ENCODE measurements at places on chromosomes 6 and 20.

GRCh38 chr6:130967502-130968445 lies 95.3 kb downstream of the EPB41L2 start:
- no peak for DNase-seq

DNA sequence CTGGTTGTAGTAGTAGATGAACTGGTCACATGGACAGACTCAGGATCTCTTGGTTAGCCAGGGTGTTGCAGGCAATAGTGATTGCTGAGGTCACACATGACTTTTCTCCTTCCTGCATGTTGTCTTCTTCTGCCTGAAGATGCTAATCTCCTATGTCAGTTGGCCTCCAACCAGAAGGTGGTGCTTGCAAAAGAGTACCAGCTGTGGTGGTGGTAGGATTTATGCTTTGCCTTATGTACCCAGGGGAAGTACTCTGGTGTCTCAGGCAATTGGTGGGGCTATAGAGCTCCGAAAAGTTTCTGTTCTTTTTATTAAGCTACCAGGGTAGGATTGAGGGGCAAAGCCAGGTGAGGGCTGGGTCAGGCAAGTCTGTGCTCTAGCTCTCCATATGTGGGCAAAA lies 98.5 kb downstream of the CARMIL1 start:
- no peak for DNase-seq

- no peak for DNase-seq
Measured at GRCh38 chr6:156828280-156828703, 51.1 kb downstream of the ARID1B start.

DNA sequence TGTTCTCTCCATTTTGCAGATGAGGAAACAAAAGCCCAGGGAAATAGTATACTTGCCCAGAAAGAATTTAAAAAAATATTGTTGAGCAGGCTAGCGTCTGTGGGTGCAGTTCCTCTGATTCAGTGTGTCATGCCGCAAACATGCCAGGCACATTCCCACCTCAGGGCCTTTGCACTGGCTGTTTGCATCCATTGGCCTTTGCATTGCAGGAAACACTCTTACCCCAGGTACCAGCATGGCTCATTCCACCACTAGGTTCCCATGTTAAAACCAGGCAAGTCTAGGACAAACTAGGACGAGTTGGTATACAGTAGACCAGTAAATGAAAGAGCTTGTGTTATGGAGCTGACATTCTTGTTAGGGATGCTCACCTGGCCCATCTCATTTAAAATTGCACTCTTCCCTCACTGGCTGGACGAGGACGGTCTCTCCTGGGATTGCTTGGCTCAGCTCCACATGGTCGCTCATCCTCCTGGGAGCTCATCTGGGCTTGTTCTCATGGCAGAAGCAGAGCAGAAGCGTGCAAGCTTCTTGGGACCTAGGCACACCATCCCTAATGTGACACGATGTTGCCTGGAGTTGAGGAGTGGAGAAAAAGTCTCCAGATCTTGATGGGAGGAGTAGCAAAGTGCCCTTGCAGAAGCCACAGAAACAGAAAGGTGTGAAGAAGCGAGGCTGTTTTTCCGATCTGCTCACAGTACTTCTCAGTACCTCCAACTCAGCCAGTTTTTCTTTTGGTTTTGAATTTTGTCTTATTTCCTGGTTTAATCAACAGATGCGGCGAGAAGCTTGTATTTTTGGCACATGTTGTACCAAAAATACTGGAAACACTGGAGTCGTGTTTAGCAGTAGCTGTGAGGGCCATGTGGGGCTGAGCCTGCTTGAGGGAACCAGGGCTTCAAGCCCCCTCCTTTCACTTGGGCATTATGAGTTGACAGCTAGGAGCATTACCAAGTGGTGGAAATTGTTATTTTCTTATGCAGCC lies 13.9 kb downstream of the ZNF831 start:
- DNase-seq: no peak

- no peak for DNase-seq
Measured at GRCh38 chr6:2793534-2794151, 28.4 kb downstream of the WRNIP1 start.

- DNase-seq: no peak
Measured at GRCh38 chr6:153801917-153802316, 237.1 kb upstream of the OPRM1 start.

- no peak for DNase-seq
Measured at GRCh38 chr20:21126581-21126870, 644 bp downstream of the KIZ start.

GRCh38 chr20:4152696-4153235 lies 137.4 kb upstream of the RNF24 start:
- DNase-seq: no peak

DNA sequence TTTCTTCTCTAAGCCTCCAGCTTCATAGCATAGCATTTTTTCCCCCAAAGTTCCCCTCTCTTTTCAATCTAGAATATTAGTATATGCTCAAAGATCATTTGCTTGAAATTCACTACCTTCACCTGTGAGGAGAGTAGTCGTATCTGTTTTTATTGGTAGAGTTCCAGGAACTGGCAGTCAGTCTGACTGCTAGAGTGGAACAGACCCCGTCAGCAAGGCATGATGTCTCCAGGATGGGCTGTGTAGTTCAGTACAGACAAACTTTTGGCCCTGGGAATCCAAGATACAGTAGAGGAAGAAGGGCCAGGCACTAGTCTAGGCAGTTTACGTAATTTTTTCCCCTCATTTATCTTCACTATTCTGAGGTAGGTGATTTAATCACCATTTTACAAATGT lies 29.1 kb downstream of the RALY start:
- DNase-seq: no peak

GRCh38 chr20:64256282-64256935 lies 861 bp downstream of the PCMTD2 start:
- no peak for DNase-seq

DNA sequence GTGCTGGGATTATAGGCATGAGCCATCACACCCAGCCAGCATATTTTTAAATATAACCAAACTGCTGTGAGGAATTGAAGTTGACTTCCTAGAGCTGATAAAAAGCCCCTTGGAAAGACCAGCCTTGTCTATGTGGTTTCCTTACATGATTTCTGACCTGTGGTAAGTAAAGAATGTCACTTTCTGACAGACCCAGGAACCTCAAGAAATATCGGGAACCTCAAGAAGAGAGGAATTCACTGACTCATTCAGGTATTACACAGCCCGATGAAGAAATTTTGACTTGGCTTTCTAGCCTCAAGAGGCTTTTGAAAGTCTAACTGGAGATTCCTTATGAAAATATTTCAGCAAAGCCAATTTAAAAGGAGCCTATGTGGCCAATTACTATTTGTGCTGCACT lies 71.8 kb downstream of the FOXF2 start:
- DNase-seq: no peak

- DNase-seq: no peak
Measured at GRCh38 chr6:107473660-107474059, 14.3 kb upstream of the PDSS2 start.

GRCh38 chr20:57625978-57626377 lies 5.8 kb upstream of the ZBP1 start:
- no peak for DNase-seq

GRCh38 chr6:84249724-84250123 lies 22.3 kb upstream of the CEP162 start:
- no peak for DNase-seq

DNA sequence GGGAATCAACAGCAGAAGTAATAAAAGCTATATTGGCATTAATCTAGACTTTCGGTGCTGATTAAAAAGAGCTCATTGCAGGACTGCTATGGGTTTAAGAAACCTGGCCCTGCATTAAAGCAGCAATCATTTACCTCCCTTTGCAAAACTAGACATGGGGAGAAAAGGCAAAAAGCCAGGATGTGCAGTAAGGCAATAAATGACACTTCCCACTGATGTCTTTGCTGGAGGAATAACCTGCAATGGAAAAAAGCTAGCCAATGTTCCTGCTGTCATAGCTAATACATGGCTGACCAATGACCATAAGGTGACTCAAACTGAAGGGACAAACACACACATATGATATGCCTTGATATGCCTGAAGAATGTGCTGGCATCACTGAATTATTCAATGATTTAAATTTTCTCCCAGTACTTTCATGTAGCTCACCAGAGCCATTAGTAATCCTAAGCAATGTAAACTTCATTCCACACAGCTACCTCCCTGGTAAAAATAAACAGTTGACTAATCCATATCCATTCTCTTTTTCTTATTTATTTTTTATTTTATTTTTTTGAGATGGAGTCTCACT lies 8.7 kb downstream of the DNAAF9 start:
- DNase-seq: no peak

DNA sequence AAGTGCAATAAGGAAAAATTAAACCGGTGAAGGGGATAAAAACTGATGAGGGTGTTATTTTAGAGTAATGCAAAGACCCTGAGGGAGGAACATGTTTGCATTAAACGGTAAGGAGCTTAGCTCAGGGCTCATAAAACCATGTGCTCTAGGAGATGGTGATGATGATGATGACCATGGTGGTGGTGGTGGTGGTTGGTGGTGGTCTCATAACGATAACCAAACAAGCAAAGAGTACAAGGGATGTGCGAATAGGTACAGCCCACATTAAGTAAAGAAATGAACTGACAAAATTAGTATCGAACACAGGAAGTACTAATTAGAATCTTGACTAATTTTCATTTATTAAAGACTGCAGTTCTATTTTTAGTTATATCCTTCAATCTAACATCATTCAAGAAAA lies 139.1 kb downstream of the ATXN1 start:
- DNase-seq: no peak

GRCh38 chr6:97097068-97098047 lies 172.8 kb downstream of the KLHL32 start:
- no peak for DNase-seq

DNA sequence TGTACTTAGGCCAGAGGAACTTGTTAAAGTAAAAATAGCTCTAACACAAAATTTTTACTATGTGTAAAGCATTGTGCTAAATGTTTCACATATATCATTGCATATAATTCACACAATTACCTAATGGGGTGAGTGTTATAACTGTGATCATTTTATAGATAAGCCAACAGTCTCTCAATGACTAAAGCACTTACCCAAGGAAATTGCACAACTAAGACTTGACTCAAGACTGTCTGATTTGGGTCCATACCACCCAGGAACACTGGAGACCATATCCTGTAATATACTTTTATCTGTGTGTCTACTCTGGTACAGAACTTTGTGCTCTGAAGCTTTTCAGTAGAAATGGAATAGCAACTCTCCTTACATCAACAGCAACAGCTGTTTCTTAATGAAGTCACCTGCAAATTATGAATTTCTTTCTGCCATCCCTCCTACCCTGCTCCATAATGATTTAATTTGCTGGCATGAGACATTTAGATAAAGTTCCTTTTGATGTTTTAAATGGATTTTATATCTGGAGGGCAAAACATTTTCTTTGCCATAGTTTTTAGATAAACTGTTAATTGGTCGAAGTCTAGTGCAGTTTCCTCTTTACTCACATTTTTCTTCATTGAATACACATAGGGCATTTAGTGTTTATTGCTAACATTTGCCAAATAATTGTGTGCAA lies 47.5 kb downstream of the TSPYL4 start:
- no peak for DNase-seq

- DNase-seq: no peak
Measured at GRCh38 chr6:105611606-105612005, 208.7 kb upstream of the PREP start.

DNA sequence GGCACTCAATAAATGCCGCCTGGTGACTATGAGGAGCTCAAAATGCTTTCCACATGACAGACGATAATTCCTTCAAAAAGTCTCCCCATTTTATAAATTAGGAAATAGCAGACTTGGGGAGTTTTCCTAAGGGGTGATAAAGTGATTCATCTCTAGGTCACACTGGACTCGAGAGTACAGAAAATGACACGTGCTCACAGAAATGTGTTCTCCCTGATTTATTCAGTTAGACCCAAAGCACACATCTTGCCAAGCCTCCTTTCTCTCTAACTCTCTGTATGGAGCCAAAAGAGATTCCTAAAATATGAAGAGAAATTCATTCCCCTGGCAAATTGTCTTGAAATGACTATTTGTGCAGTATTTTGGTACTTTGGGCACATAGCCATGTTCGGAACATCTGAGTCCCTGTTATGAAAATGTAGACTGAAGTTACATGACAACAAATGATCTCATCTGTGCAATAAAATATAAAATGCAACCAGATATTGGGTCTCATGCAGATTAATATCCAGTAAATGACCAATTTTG lies 381.1 kb downstream of the TFAP2B start:
- DNase-seq: no peak

GRCh38 chr6:23308166-23308565 lies 738.8 kb downstream of the HDGFL1 start:
- DNase-seq: no peak

GRCh38 chr6:25457516-25457915 lies 178.3 kb downstream of the CARMIL1 start:
- DNase-seq: no peak

- DNase-seq: no peak
Measured at GRCh38 chr6:22146931-22147701, 149.7 kb downstream of the PRL start.

DNA sequence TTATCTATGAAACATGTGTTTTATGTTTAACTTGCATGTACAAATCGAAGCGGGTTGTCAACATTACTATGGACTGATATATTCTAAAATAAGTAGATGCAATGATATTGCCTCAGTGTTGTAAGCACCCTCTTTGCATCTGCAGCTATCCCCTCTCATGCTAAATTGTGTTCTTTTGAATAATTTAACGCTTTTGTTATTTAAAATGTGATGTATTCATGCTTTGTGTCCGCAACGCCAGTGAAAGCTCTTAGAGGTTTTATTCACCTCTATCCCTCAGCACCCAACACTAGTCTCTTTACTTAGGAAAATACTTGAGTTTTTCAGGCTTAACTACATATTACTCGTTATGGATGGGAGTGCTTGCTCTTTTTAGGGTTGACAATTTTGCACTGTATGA lies 173.7 kb upstream of the ID4 start:
- no peak for DNase-seq

DNA sequence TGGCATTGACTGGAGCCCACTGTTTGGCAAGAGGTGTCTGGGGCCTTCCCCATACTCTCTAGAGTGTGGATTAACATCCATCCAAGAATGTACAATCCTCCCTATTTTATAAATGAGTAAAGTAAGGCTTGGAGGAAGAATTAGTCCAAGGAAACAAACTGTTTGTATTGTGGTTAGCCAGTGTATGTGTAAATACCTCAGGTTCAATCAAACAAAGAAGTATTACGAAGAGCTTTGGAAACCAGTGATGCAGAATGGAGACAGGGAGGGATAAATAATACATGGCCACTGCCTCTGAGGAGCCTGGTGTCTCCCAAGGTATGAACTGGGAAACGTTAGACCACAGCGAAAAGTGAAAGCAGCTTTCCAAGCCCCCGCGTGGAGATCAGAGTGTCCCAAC lies 226.6 kb upstream of the RIN2 start:
- DNase-seq: no peak

GRCh38 chr20:45444050-45444449 lies 25.5 kb upstream of the WFDC2 start:
- DNase-seq: no peak

- DNase-seq: no peak
Measured at GRCh38 chr6:72861935-72862432, 240.1 kb downstream of the KCNQ5 start.

DNA sequence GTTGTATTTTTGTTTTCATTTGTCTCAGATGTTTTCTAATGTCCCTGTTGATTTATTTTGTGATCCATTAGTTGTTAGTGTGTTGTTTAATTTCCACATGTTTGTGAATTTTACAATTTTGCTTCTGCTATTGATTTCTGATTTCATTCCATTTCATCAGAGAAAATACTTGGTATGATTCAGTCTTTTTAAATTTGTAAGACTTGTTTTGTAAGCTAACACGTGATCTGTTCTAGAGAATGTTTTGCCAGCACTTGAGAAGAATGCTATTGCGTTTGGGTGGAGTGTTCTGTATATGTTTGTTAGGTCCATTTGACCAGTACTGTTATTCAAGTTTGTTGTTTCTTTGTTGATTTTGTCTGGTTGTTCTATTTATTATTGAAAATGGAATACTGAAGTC lies 53.9 kb downstream of the KIZ start:
- no peak for DNase-seq
